ENCODE measurements at places on chromosomes 12 and 14.

GRCh38 chr12:82910246-82910893, 223.7 kb downstream of the TMTC2 start:
- DNase-seq = no peak

- no peak for DNase-seq
Observed at GRCh38 chr12:31714406-31715271, 14.2 kb downstream of the AMN1 start.

DNA sequence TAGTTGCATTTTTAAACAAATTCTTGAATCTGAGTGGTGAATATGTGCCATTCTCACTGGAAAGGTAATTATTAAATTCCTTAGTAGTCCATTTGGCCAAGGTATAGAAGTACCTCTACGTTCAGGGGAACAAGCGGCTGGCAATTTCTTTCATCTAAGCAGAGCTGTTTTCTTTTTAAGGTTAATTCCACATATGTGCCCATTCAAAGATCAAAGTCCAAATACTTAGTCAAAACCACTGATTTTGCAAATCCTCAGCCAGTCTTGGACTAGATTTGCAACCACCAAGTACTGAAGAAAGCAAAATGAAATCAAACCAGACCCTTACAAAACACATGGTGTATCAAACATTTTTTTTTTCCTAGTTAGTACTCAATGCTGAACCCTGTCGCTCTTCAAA, 68.7 kb upstream of the JDP2 start:
- no peak for DNase-seq

- no peak for DNase-seq
Observed at GRCh38 chr14:105141486-105142281, 26.9 kb downstream of the JAG2 start.

GRCh38 chr12:71107936-71108335, 49.9 kb downstream of the TSPAN8 start:
- DNase-seq = no peak

- no peak for DNase-seq
Observed at GRCh38 chr12:95809000-95809680, 18.6 kb upstream of the NTN4 start.

DNA sequence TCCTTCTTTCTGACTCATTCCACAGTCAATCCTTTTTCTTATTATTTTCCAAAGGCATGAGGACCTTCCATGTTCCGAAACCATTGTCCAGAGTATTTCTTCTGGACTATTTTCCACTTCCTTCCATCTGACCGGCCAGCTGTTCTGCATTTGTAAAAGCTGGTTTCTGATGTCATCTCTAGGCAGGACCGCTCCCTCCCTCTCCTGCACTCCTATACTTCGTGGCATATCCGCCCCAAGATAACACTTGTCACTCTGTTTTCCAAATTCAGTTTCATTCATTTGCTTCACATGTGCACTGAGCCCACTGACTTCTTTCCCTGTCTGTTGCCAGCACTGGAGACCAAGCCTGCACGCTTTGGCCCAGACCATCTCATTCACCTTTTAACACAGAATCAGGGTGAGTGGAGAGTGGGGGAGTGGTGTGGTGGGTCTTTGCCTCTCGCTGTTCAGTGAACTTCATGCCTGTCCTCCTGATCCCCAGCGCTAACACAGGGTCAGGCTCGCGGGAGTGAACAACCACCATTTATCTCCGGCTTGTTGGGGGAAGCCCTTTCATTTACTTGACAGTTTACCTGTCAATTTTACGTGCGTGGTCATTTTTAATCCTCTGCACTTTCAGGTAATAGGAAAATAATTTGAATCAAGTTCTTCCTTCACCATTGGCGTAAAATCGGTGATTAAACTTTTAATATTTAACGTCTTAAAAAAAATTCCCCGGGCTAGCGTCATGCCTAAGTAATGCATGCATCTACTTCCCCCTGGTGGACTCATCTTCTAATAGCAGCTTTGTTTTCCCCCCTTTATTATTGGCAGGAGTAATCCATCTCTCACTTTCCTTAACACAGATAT, 52.5 kb downstream of the C12orf75 start:
- DNase-seq = no peak

GRCh38 chr12:42589465-42590329, at the start of gene PRICKLE1:
Gene PRICKLE1, minus strand, starts transcription at chr12:42589746. Its CDS starts 117,230 bp downstream, at chr12:42472516.
- DNase-seq = peak; percentile 12

- no peak for DNase-seq
Observed at GRCh38 chr12:81255947-81256346, 178.1 kb downstream of the ACSS3 start.

- no peak for DNase-seq
Observed at GRCh38 chr14:36439766-36440165, 80.3 kb downstream of the NKX2-1 start.

- no peak for DNase-seq
Observed at GRCh38 chr12:87332987-87333726, 696.0 kb downstream of the C12orf50 start.

GRCh38 chr12:15045451-15045850, 72.6 kb downstream of the PDE6H start:
- DNase-seq = no peak

GRCh38 chr14:89576145-89576927, 159.3 kb upstream of the FOXN3 start:
- DNase-seq = no peak

DNA sequence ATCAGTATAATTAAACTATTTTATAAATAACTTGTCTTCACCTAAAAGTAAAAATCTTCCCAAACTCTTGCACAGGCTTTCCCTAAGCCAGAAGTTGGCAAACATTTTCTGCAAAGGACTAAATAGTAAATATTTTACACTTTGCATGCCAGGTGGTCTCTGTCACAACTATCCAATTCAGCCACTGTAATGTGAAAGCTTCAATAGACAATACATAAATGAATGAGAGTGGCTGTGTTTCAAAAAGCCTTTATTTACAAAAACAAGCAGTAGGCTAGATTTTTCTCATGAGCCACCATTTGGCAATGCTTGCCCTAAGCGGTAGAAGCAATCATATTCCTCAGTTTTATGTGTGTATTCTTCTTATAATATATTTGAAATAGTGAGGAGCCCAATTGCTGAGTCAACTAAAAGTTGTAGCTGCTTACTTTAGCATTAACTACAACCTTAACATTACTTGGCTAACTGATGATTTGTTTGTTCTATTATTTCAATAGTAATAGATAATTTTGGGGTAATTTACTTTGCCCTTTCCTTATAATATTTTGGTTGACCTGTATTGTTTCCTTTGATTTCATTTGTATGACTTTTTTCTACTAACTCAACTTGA, 236.0 kb upstream of the SYT1 start:
- no peak for DNase-seq

- no peak for DNase-seq
Observed at GRCh38 chr12:101648195-101648594, 49.2 kb upstream of the CHPT1 start.

GRCh38 chr12:58747533-58747932, 172.8 kb downstream of the LRIG3 start:
- DNase-seq = no peak

- no peak for DNase-seq
Observed at GRCh38 chr14:76256545-76256944, 104.8 kb downstream of the GPATCH2L start.

GRCh38 chr12:111864913-111865312, 22.9 kb downstream of the MAPKAPK5 start:
- DNase-seq = no peak

DNA sequence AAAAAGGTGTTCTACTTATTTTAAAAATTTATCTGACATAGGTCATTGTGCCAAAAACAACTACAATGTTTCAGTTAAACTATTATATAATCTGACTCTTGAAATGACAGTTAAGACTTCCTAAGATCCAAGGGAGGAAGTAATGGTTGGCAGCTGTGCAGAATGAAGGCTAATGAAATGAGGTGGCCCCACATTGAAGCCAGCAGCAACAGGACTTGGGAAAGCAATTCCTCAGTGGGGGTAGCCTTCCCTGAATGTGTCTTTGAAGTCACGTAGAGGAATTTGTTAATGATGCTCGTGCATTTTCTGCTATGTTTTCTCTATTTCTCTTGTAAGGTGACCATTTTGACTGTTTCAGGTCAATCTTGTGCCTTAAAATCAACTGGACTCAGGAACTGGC, 162.4 kb upstream of the DAAM1 start:
- DNase-seq = no peak

DNA sequence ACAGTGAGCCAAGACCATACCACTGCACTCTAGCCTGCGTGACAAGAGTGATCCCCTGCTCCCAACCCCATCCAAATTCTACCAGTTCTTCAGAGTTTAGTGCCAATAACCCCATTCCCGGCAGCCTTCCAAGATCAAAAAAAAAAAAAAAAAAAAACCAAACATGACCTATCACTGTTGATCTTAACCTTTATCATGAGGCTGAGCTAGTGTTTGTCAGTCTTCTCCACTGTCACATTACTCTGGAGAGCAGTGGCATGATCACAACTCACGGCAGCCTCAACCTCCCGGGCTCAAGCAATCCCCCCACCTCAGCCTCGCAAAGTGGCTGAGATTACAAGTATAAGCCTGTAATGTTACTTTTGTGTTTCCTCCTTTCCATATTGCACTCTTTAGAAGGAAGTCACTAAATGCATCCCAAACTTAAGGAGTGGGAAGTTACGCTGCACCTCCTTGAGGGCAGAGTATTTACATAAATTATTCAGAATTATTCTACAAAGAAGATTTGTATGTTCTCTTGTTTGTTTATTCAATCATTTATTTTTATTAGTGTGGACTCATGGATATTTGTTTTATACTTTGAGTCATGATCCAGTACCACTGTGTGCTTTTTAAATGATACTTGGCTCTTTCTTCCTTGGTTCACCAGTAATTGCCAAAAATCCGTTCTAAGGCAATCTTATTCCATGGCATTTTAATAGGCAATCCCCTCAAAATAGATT, 31.5 kb upstream of the FAM222A start:
- no peak for DNase-seq

DNA sequence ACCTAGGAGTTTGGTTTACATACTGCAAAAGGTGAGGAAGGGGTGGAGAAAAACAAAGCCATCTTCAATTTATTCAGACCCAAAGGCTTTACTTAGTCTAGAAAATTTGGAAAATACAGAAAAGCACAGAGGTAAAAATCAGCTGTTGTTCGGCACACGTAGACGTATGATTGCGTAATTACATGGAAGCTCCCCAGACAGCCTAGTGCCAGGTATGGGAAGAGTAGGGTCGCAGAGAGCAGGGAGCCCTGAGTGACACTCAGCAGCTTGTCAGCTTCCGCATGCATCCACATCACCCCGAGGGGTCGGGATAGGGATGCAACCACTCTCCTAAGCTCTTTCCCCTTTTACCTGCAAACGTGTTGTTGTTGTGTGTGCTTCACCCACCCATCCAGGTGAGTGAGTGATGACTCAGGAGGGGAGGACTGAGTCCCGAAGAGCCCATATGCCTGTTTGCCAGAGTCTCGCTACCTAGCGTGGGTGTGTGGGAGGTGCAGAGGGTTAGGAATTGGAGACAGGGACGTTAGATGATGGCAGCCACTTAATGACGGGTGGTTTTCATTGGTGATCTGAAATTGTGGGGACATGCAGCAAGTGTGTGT, 20.1 kb downstream of the PIWIL1 start:
- no peak for DNase-seq

GRCh38 chr12:7411343-7411742, 32.6 kb downstream of the CD163L1 start:
- DNase-seq = no peak

DNA sequence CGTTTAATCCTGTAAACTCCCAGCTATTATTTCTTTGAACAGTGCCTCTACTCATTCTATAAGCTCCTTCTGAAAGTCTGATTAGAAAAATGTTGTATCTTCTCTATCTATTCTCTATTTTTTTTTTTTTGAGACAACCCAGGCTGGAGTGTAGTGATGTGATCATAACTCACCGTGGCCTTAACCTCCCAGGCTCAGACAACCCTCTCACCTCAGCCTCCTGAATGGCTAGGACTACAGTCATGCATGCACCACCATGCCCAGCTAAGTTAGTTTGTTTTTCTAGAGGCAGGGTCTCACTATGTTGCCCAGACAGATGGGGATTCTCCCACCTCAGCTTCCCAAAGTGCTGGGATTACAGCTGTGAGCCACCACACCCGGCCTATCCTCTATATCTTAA, 66.6 kb downstream of the RPS6KA5 start:
- DNase-seq = no peak

DNA sequence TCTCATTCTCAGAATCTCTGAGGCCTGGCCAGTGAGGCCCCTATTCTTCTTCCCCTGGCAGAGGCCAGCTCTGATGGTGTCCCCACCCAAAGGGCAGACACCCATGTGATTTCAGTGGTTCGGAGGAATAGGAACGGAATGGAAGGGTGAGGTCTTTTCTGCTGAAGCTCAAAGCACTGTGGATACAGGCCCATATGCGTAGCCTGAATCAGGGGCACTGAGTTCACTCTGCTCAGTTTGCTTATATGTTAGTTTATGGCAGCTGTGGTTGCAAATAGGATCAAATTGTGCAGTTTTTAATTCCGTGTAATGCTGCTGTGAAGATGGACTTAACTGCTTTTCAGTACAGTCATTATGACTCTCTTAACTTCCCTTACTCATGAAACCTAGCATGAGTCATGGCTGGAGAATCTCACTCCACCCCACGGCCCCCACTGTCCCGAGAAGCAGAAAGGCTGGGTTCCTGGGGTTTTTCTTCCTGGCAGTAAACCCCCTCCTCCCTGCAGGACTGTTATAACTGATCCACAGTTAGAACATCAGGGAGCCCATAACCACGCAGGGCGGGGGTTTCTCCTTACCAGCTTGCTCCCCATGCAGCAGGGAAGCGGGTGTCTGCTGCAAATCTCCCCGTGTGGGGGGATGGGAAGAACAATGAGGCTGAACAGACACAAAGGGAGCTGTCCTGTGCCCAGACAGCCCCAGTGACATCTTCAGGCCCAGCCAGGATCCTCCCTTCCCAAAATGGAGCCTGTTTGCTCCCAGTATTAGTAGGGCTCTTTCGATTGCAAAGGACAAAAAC, 122.7 kb downstream of the SLC38A6 start:
- DNase-seq = peak; percentile 24

DNA sequence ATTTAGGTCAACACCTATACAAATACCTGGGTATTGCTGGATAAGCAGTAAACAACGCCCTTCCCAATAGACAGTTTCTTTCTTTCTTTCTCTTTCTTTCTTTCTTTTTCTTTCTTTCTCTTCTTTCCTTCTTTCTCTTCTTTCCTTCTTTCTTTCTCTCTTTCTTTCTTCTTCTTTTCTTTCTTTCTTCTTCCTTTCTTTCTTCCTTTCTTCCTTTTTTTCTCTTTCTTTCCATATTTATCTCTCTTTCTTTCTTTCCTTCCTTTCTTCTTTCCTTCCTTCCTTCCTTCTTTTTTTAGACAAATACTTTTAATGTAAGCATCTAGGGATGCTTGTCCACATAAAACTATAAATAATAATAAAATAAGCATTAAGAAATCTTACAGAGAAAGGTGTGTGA, 123.2 kb downstream of the KCNK10 start:
- no peak for DNase-seq
